ENCODE measurements at places on chromosomes 16 and 17. TPM values are rescaled to one million over a fixed set of nuclear protein-coding genes. Genes with fewer than 3 reads are reported as not detected.

DNA sequence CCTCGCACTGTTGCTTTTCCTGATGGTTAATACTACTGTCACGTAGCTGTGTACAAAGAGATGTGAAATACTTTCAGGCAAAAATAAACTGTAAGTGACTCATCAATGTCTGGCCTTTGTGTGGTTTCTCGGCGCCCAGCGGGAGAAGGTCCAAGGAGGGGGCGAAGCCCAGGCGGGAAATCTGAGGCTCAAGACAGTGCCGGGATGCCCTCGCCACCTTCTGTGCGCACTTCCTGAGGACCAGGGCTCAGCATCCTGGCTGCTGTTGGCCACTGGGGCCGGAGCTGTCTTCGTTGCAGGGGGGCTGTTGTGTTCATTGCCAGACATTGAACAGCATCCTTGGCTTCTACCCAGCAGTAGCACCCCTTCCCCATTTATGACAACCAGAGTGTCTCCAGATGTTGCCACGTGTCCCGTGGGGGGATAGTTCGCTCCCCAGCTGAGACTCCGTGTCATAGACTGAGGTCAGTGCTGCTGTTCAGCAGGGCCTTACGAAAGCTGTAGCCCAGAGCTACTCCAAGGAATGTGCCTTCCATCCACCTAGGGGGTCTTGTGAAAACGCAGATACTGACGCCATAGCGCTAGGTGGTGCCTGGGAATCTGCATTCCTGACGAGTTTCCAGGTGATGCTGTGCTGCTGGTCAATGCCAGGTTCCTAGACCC, 67.3 kb upstream of the PLCG2 start:
- no peak for DNase-seq

GRCh38 chr17:73214008-73214407, 21.2 kb downstream of the COG1 start:
- no peak for DNase-seq

DNA sequence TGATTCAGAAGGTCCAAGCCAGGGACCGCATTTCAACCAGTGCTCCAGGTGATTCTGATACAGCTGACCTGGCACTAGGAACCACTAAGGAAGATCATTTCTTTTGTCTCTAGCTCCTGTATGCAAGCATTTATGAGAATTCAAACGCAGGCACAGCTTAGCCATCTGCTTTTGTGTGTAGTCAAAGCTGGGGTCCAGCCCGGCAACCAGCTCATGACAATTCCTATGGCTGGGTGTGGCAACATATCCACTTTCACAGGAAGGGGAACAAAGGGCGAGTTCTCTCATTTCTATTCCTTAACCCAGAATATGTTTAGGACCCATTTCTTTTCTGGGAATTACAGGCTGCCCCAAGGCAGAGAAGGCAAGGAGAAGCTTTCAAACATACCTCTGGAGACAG, 27.3 kb upstream of the COG7 start:
- no peak for DNase-seq

- no peak for DNase-seq
Measured at GRCh38 chr17:36675250-36675649, 73.9 kb downstream of the MRM1 start.

ACSM2A gene
- not detected for total RNA-seq

All from dorsolateral prefrontal cortex (tissue), 122 donors.